IPS DF 19.7 (cell line): ENCODE measurements at places on chromosomes 6 and 20.
A peak's percentile ranks its signal among the peaks of the same experiment; 100 is the strongest.

DNA sequence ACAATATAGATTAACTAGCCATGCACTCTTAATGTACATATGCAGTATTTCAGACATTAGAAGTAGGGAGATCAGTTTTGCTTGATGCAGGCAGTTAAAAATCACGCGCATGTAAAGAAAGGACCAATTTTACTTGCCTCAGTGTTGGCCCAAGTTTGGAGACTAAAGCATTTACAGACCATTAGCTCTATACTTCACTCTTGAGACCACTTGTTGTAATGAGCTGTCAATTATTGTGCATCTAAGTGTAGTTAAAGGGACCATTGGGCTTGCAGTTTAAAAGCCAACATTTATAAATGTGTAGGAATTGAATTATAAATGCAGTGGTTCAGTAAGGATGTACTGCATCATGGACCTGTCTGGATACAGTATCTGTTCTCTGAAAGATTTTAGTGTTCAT, 53.7 kb downstream of the PLCB4 start:
- no peak for DNase-seq

GRCh38 chr6:129920103-129920798, 59.1 kb upstream of the TMEM244 start:
- no peak for DNase-seq

DNA sequence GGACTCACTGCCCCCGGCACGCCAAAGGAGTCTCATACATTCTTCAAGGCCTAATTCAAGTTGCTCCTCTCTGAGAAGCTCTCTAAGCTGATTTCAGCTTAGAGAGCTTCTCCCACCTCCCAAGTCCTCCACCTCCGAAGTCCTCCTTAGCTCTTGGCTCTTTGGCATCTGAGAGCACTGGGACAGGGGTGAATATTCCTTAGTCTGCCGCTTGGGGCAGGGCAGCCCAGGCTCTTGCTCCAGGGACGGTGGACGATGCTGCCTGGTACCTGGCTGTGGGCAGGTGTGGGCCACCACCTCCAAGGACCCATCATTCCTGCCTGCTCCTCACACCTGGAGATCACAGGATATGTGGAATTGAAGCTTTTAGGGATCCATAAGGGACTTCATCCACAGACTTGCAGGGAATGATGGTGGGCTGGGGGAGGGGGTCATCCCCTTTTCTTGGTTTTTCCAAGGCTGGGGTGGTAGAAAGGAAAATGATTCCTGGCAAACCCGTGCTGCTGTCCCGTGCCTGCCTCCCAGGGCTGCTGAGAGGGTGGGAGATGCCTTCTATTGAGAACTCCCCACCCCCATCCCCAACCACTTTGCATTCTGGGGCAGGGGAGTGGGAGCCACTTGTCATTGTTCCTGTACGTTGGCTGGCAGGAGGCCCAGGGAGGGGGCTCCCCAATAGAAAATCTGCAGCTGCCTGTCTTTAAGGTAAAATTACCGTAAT, 57.4 kb downstream of the ARHGAP40 start:
- DNase-seq = no peak

DNA sequence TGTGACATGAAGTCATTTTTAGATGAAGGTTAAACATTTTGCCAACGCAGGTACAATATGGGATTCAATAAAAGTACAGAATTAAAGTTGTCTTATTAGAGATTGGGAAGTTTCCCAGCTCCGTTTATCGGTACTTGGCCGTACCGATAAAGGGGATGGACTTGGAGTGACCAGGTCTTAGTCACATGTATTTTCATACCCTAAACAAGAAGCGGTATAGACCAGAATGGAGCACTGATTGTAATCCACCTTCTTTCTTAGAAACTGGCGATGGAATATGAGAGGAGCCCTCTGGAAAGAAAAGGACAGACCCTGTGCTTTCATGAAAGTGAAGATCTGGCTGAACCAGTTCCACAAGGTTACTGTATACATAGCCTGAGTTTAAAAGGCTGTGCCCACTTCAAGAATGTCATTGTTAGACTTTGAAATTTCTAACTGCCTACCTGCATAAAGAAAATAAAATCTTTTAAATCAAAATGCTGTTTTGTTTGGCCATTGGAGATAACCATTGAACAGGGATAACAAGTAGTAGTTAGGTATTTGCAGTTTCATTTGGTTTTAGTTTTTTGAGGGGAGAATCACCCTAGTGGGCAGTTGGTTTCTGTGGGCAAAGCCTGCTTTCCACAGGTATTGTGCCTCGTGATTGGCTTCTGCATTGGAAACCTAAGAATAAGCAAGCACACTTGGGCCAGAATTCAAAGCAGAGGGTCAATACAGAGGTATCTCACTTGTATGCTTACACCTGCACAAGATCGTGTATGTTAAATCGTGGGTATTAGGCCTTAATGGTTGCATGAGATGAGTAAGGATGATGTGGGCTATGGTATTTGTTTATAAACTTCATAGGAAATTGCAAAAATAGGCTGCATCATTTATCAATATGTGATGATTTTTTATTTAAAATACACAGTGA, 11.2 kb upstream of the ZNFX1 start:
- DNase-seq = no peak

GRCh38 chr20:47762699-47763268, 22.5 kb downstream of the SULF2 start:
- no peak for DNase-seq

DNA sequence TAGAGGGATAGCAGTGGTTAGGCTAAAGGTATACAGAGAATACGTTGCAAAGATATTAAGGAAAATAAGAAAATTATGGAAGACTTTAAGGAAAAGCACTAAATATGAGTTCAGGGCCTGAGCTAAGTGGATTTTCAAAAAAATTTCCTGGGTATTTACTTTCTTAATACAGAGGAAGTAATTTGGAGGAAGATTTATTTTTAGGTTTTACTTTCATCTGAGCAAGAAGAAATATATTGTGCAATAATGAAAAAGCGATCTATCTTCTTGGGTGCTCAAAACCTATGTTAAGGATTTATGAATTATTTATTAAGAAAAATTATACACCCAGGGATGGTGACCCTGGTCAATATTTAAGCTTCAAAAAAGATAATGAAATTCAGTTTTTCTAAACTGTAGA, 224.7 kb downstream of the PLCB1 start:
- no peak for DNase-seq

DNA sequence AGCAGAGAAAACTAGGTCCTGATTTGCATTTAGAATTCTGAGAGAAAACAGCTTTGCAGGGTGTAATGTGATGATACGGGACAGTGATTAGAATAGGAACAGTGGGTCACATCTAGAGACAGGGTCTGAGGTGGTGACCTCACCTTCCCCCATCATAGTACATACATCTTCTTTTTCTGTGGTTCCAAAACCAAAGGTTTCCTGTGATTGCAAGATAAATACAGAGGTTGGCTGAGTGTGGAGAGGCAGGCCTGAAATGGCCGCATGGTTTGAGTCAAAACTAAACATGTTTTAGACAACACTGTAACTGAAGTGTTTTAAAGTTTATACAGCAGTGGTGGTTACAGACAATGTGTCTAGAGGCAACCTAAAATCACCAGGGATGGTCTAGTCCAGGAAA, 10.4 kb upstream of the NT5DC1 start:
- no peak for DNase-seq

GRCh38 chr6:152136449-152136825, 329.0 kb downstream of the ESR1 start:
- no peak for DNase-seq

GRCh38 chr20:58670102-58670501, 19.0 kb downstream of the STX16 start:
- DNase-seq = no peak

- no peak for DNase-seq
Measured at GRCh38 chr6:110628330-110628729, 151.9 kb upstream of the SLC22A16 start.

DNA sequence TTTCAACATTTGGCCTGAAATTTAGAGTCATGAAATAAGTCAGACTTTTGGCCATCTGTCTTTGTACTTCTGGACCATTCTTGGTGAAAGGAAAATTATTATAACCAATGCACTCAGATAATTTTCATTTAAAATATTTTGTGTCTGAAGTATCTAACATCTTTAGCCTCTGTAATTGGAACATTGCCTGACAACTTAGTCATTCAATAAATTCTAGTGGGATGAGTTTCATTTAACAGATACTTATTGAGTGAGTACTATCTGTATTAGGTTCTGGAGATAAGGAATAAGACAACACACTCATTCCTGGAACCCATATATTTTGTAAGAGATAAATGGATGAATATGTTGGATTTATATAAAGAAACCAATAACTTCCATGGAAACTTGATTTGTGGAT, 536.0 kb downstream of the BCKDHB start:
- DNase-seq = no peak

DNA sequence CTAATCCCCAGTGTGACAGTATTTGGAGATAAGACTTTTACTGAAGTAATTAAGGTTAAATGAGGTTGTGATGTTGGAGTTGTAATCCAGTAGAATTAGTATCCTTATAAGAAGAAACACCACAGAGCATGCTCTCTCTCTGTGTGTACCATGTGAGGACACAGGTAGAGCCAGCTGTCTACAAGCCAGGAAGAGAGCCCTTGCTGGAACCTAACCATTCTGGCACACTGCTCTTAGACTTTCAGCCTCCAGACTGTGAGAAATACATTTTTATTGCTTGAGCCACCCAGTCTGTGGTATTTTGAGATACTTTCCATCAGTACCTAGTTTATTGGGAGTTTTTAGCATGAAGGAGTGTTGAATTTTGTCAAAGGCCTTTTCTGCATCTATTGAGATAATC, 110.2 kb downstream of the PHF3 start:
- no peak for DNase-seq

- peak; percentile 54 for DNase-seq
Measured at GRCh38 chr6:106608080-106608668, 21.1 kb downstream of the RTN4IP1 start.

- DNase-seq = peak; percentile 75
Measured at GRCh38 chr6:22036275-22036674, 260.6 kb downstream of the PRL start.

DNA sequence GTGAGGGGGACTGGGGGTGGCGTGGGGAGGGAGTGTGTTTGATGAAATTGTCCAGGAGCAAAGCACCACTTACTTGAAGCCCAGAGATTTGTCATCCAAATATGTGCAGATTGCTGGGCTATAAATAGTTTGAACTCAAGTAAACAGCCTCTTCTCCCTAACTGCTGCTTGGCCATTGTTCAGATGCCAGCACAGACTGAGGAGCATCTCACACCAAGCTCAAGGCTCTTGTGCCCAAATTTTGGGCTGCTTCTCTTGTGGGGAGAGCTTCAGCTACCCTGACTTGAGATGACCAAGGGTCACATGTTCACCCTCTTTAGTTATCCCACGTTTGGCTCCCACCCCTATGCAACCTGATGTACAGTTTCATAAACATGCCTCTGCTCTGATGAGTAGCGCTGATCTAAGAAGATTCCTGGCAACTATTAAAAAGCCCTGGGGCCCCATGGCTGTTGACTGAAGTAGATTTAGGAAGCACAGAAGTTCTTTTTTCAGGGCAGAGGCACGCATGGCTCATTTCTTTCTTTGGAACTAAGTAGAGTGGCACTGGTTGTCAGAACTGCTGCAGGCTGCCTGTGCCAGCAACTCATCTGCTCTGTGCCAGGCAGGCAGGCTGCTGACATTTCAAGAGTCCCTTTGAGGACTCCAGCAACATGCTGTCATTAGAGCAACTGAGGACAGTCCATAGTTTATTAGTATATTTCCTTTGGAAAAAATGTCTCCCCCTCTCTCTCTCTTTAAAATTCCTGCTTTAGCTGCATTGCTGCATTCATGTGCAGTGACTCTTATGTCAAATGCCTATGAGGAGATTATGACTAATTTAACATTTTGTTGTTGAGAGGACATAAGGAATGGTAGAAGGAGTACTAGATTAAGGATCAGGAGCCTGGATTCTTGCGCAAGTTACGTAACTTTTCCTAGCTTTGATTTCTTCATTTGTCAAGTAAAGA, 9.6 kb upstream of the PKIG start:
- no peak for DNase-seq

GRCh38 chr6:56954403-56955170, at the start of gene BEND6:
Gene BEND6 (plus strand): TSS chr6:56955107. CDS start chr6:56981811, 26,704 bp downstream.
- no peak for DNase-seq

DNA sequence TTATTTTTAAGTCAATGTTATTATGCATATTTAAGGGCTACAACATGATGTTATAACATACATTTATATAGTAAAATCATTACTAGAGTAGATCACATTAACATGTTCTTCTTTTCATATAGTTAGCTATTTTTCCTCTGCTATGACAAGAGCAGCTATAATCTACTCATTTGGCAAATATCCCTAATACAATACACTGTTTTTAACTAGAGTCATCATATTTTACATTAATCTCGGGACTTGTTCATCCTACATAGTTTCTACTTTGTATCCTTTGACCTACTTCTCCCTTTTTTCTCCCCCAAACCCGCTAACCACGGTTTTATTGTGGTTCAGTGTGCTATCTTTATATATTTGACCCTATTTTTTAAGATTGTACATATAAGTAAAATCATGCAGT, 249.0 kb downstream of the EPM2A start:
- no peak for DNase-seq

GRCh38 chr6:49563006-49563886, 12.8 kb downstream of the C6orf141 start:
- no peak for DNase-seq

DNA sequence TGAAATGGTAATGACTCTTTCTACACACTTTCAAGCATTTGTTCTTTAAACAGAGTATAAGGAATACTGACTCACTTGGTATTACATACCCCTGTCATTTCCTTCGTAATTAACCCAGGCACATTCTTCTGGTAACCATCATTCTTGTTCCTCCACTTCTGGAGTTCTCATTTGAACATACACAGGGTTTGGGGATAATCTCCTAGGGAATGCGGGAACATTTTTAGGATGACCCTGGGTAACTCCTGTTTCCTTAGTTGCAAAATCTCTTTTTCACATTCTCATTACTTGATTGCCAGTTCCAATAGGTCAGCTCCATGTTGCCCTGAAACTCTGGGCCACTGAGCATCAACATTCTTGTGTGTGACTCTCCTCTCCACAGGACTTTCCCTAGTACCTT, 51.5 kb upstream of the E2F3 start:
- DNase-seq = no peak

GRCh38 chr6:160261991-160262680, 3.5 kb upstream of the SLC22A2 start:
- DNase-seq = no peak

DNA sequence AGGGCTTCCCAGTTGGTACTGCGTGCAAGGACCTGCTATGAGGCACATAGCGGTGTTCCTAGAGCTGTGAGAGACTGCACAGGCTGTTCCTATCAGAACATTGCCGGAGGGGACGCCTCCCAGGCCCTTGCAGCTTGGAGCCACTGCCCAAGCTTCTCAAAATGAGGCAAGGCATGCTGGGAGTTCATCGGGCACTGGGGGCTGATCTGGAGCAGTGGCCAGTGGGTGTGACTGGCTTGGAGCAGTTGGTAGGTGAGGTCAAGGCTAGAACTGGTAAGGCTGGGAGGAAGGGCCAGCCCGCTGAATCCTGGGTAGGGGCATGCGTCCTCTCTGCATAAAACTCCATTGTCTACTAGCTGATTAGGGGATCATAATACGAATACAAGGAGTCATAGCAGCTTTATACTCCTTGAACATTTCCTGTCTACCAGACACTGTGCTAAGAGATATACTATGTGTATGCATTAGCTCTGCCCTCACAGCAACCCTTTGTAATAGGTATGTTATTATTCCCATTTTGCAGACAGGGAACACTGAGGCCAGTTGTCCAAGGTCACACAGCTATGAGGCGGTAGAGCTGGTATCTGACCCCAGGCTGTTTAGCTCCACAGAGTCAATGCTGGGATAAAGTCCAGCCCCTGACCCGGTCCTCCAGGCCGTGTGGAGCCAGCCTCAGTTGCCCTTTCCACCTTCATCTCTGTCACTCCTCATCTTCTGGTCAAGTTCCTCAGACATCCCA, 53.7 kb downstream of the DLGAP4 start:
- no peak for DNase-seq

GRCh38 chr6:88545991-88546390, 379.8 kb upstream of the CNR1 start:
- no peak for DNase-seq
